ENCODE measurements at places on chromosomes 6 and 20.
A peak's percentile ranks its signal among the peaks of the same experiment; 100 is the strongest.

DNA sequence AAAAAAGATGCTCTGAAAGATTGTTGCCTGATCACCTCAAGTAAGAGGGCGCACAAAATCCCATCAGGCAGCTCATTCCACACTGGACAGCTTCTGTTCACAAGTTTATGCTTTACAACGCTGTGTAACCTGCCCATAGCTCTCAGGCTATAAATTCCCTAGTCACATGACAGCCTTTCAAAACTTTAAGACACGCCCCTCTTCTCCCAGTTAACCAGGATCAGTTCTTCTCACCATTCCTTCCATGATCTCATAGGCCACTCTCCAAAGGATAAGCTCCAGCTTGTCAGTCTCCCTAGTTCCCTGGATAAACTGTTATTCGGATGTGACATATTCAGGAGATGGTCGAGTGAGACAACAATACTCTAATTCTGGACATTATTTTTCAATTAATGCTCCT is 15.0 kb downstream of the ADNP start:
- no peak for DNase-seq

- no peak for DNase-seq
Measured at GRCh38 chr6:166612471-166612881, 14.6 kb downstream of the RPS6KA2 start.

- DNase-seq = no peak
Measured at GRCh38 chr6:44527583-44528369, 140.3 kb downstream of the CDC5L start.

- no peak for DNase-seq
Measured at GRCh38 chr6:125307964-125308615, 6.3 kb upstream of the HDDC2 start.

DNA sequence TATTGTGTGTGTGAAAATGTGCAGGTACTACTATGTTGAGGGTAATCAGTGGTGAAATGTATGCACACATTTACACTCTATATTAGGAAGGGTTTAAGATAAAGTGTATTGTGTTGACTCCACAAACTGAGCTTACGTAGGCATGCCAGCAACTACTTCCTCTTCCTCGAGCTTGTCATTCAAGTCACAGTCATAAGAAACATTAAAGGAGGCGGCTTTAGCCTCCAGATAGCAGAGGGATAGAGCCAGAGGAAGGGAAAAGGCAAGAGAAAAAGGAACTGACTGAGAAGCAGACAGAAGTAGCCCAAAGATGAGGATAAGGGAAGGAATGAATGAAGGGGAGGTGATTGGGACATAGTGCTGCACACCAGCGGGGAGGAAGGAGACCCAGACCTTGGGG is 55.2 kb downstream of the SMLR1 start:
- no peak for DNase-seq

DNA sequence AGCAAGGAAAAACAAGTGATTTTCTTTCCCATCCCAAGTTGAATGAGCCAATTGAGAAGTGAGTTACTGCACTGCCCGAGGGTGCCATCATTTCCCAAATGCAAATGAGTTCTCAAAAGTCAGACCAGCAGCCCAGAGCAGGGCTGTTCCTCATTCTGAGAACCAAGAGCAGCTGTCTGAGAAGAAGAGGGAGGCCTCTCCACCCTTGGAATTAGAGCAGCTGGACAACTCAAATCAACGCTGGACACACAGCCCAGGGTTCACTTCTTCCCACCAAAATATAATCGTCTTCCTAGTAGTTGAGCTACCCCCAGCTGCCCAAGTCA is 4.6 kb upstream of the PREX1 start:
- DNase-seq = no peak

DNA sequence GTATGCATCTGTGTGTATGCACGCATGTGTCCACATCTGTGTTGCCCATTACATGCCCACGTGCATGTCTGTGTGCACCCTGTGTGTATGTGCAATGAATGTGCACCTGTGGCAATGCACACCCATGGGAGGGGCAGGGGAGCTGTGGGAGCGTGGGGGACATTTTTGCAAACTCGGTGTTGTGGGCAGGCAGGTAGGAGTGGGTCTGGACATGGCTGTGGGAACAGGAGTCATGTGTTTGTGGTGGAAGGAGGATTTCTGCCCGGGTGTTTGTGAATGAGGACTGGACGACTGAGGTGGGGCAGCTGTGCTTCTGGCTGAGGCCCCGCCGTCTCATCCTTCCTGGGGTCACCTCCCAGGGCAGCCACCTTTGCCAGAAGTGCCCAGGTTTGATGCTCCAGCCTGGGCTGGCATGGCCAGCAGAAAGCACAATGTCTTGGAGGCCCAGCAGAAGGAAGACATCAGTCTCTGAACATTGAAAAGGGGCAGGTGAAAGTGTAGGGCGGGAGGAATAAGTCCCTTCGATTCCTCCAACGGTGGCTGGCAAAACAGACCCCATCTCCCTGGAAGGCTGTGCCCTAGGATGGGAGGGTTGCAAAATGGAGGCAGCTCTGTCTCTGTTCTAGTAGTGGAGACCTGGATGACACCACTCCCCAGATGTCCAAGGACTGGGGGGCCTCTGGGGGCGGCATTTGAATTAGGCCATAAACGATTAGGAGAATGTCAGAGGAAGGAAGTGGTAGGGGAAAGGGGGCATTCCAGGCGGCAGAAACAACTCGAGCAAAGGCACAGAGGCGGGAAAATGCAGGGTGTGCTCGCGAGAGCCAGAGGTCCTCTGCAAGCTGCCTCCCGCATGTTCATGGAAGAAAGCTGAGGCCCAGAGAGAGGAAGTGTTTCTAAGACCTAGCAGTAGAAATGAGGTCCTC is 19.1 kb upstream of the ARMC12 start:
- DNase-seq = no peak

DNA sequence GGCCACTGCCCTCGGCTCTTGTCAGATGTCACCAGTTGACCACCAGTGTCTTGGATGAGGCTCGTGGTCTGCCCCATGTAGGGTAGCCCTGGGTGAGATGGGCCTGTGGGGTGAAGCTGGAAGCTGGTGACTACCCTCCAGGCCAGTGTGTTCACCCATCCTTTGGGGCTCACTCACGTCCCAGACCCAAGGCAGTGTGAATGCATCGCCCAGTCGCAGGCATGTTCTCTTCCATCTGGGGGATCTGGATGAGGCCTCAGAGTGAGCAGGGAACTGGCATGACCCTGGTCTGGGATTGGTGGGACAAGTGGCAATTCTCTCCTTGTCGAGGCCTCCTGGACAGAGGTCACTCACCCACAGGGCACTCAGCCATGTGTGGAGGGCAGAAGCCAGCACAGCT is 120.1 kb upstream of the PHACTR3 start:
- no peak for DNase-seq

- DNase-seq = no peak
Measured at GRCh38 chr6:83257791-83258190, 64.6 kb downstream of the RWDD2A start.

DNA sequence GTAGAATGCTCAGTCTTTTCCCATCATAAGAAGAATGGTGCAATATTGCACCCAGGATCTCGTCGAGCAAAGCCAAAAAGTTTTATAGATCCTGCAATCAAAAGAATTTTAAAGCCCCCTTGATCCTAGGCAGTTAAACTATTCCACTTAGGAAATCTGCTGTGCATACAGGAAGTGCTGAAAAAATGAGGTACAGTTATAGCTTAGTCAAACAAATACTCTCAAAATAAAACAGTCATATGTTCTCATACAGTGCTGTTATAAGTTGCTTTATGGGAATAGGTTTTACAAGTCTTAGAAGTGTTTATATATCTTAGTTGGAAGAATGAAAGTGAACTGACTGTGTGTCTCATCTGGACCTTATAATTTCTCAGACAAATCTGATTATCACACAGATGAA is 232.6 kb upstream of the RAB32 start:
- DNase-seq = no peak

DNA sequence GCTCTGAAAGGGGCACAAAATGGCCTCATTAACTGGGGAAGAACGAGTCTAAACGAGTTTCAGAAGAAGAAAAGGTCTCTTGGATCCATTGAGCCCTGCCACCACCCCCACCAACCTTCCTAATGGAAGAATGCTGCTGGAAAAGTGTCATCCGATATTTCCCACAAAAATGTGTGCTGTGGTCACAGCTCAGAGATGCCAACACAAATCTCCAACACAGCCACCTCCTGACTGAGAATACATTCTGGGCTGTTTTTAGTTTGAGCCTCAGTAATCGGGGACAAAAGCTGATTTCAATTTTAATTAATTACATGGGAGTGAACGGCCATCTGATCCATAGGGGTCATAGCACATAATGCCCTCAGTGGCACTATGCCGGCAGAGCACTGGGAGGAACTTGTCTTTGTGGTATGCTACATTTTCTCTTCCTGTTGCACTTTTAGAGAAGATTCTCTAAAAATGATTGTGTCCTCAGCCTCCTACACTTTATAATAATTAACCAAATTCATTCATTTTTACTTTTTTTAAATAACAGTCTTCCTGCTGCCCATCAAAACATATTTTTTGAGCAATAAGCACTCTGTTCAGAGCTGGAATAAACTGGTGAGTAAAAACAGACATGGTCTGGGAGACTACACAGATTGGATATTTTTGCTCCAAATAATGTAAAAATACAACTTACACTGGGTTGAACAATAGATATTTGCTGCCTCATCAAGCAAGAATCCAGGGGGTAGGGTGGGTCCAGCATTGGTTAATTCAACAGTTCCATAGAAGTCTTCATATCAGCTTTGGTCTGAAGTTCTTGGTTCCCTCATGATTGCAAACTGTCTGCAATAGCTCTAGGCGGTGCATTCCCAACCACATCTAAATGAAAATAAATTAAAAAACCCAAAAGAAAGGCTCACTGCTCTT is 143.6 kb upstream of the TMEM170B start:
- DNase-seq = no peak

DNA sequence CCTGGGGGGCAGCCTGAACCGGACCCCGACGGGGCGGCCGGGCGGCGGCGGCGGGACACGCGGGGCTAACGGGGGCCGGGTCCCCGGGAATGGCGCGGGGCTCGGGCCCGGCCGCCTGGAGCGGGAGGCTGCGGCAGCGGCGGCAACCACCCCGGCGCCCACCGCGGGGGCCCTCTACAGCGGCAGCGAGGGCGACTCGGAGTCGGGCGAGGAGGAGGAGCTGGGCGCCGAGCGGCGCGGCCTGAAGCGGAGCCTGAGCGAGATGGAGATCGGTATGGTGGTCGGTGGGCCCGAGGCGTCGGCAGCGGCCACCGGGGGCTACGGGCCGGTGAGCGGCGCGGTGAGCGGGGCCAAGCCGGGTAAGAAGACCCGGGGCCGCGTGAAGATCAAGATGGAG is 636 bp downstream of the SRF start:
- DNase-seq = no peak

GRCh38 chr6:23034926-23035325 is 465.6 kb downstream of the HDGFL1 start:
- no peak for DNase-seq

GRCh38 chr6:134738211-134738885 is 211.6 kb downstream of the ALDH8A1 start:
- DNase-seq = no peak

DNA sequence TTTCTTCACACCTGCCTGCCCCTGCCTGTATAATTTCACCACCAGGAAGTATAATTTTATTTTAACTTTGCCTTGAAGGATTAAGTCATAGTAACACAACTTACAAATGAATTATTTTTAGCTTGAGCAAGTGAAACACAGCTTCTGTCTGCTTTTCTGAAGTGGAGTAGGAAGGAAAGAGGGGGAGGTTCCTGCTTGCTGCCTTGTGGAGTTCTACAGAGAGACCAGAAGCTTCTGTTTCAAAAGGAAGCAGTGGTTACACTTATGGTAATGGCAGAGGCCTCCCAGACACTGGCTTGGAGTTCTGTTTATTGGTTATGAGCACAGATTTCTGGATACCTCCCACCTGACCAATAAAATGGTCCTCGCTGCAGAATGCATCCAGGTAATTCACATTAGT is 159.6 kb downstream of the TMEM200A start:
- peak; percentile 29 for DNase-seq

- DNase-seq = no peak
Measured at GRCh38 chr6:42165016-42165415, 8.1 kb upstream of the GUCA1A start.

DNA sequence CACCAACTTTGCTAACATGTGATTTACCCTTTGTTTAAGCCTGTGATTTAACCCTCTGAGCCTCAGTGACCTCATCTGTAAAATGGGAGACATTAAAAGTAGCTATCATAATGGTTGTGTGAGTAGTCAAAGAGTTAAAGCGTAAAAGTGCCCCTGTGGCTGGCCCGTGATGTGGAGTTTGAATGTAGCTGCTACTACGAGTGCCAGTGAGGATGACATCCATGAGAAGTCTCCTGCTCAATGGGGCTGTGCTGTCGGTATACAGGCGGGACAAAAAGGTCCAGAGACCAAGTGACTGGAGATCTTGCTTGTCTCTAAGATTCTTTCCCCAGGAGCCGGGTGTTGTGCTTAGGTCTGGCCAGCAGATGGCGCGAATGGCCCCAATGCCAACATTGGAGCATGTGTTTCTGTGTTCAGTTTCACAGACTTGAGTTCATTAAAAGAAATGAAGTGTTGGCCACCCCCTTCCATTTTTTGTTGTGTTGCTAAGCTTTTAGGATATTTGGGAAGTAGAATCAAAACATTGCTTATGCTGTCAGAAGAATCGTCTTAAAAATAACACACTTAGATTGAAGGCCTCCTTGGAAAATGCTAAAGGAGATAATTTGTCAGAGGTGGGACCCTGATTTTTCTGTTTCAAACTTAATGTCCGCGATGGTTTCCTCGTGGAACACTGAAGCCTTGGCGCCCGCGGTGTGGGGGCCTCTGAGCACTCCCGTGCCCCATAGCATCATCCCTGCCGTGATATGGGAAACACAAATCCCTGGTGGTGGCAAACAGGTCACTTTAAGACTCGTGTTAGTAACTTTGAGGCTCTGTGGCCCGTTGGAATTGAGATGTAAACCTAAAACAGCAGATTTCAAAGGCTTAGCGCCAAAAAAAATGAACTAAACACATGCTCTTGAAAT is 9.3 kb upstream of the RBM38 start:
- DNase-seq = peak; percentile 80

DNA sequence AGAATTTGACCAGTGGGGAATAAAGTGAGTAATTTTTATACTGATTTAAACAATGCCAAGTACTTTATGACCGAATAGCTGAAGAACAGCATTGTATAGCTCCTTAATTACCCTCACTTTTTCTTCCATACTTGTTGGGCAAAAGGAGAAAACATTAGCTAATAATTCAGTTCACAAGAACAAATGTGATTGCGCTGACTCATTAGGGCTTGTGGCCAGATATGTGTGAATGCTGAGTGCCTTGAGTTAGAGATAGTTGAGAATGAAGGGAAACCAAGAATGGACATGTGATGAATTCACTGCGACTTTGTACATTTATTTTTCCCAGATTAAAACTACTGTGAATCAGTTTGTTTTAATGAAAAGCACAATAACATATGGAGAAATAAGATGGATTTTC is 669.4 kb downstream of the TFAP2A start:
- no peak for DNase-seq

GRCh38 chr6:88445188-88445965 is 279.2 kb upstream of the CNR1 start:
- no peak for DNase-seq

GRCh38 chr20:11248687-11249638 is 575.2 kb upstream of the JAG1 start:
- DNase-seq = no peak

DNA sequence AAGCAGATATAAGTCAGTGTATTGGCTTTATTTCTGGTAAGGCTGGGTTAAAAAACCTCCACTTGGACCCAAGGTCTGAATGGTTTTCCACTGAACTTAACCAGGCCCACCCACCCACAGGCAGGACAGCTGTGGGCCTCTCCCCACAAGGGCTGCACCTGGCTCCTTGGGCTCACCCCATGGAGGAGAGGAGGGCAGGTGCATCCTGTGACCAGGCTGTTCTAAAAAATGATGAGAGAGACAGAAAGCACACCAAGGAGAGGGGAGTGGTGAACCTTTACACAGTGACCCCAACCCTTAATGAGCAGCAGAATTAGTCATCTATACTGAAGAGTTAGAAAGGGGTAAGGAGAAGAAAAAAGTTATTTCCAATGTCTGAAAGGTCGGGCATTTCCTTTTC is 34.5 kb upstream of the DUSP22 start:
- DNase-seq = no peak
